ENCODE measurements at places on chromosomes 7 and 10.

DNA sequence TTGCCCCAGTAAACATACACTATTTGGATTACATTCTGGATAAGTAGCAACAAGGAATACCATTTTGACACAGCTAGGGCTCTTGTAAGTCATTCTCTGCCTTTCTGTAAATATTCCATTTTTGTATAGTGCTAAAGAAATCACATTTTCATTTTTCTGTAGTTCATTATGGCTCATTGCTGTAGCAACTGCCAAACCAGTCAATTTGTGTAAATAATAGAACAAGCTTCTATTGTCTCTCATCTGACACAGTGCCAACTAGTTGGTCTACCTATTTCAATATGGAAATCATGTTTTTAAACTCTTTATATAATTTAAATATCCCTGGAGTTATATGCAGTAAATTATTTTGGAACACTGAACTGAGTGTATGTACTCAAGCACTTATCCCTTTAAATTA is 193.7 kb downstream of the RELN start:
- DNase-seq = no peak

- no peak for DNase-seq
These were observed 403 bp upstream of the ENO4 start for GRCh38 chr10:116848944-116849247.

GRCh38 chr7:55104712-55105433 is 86.1 kb downstream of the EGFR start:
- no peak for DNase-seq

- DNase-seq = no peak
These were observed 7.2 kb downstream of the CYP3A5 start for GRCh38 chr7:99672573-99672972.

GRCh38 chr10:34869135-34869836 is 54.2 kb upstream of the PARD3 start:
- no peak for DNase-seq

GRCh38 chr7:70484255-70484654 is 647.7 kb upstream of the GALNT17 start:
- DNase-seq = no peak

DNA sequence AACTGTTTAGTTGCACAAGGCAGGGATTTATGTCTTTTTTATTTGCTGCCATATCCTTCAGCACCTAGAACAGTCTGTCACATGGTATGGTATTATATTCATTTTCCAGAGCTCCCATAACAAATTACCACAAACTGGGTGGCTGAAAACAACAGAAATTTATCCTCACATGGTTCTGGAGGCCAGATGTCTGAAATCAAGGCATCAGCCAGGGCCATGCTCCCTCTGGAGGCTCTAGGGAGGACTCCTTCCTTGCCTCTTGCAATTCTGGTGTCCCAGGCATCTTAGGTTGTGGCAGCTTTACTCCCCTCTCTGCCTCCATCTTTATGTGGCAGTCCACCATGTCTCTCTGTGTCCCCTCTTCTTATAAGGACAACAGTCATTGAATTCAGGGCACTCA is 43.1 kb downstream of the MET start:
- no peak for DNase-seq

All from activated T-cell treated with anti-CD3 and anti-CD28 coated beads, Interleukin-2, amount 50 U/mL, for 48 hours (primary cell).